ENCODE measurements at places on chromosomes 3 and 15.

DNA sequence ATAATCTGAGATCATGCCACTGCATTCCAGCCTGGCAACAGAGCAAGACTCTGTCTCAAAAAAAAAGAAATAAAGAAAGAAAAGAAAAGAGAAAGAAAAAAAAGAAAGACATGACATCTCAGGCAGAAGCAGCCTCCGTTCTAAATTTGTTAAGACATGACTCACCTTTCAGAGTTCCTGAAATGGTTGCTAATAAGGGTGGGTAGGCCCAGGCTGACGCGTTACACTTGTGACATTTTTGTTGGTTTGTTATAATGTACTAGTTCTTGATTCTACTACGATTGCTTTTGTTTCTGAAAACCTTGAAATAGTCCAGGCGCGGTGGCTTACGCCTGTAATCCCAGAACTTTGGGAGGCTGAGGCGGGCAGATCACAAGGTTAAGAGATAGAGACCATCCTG lies 21.0 kb downstream of the SLC25A20 start:
- DNase-seq: no peak

GRCh38 chr3:62445275-62445674 lies 71.9 kb upstream of the FEZF2 start:
- no peak for DNase-seq

DNA sequence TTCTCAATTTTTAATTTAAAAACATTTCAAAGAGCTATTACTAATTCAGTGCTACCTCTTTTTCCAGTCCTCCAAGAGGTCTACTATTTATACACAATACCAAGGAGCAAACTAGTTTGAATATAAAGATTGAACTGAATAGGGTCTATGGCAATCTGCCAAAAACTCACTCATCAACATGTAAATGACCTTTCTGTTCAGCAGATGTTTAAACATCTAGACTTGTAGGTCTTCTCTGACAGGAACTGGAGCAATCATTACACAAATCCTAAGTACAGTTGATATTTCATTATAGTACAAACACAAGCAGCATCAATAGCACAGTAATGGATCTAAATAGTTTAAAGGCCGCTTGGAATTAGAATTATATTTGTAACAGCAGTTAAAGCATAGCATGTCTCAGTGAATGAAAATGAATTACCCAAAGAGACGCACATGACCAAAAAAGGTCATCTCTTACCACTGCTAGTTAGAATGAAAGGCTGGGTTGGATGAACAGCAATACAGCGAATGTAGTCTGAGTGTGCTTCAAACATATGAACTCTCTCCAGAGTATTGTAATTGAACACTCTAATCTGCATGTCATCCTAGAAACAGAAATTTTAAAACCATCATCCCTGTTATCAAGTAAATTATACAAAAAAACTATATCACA lies 10.7 kb downstream of the COPB2 start:
- no peak for DNase-seq

DNA sequence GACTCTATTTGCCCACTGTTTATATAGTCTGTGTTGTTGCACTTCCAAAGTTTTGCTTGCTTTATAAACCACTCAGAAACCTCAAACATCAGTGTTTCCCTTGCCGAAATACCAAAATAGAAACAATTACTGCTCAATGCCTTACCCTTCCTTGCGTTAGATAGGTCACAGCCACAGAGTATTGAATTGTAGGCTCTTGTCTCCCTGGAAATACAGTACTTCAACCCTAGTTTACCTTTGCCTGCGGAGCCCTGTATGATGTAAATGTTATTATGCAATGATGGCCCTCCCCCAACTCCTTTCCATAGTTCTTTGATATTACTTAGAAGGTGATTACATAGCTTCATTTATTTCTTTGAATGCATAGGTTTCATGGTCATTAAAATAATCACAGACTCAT lies 44.2 kb downstream of the SOX2 start:
- DNase-seq: no peak

- no peak for DNase-seq
These were observed 30.7 kb downstream of the FMN1 start for GRCh38 chr15:33163816-33164215.

- no peak for DNase-seq
These were observed 415.9 kb upstream of the MDFIC2 start for GRCh38 chr3:70728311-70728710.

Measured in stimulated activated naive CD4-positive, alpha-beta T cell treated with Interleukin-2 at 50 U/mL for 16 hours (primary cell).